GM12878 (cell line): ENCODE measurements at places on chromosomes 16 and 17. TPM values are rescaled to one million over a fixed set of nuclear protein-coding genes. Genes with fewer than 3 reads are reported as not detected.
A peak's percentile ranks its signal among the peaks of the same experiment; 100 is the strongest.

Gene NLRC3
- 17.8 and 18.2 TPM in 2 replicates for total RNA-seq

Gene KIF18B
- total RNA-seq = 39.4 and 44.4 TPM in 2 replicates

Gene ZNF750
- total RNA-seq = not detected in 2 replicates

Gene KLHL10
- not detected in 2 replicates for total RNA-seq

Gene CEP295NL
- total RNA-seq = not detected in 2 replicates

Gene AIPL1
- total RNA-seq = not detected in 2 replicates

DNA sequence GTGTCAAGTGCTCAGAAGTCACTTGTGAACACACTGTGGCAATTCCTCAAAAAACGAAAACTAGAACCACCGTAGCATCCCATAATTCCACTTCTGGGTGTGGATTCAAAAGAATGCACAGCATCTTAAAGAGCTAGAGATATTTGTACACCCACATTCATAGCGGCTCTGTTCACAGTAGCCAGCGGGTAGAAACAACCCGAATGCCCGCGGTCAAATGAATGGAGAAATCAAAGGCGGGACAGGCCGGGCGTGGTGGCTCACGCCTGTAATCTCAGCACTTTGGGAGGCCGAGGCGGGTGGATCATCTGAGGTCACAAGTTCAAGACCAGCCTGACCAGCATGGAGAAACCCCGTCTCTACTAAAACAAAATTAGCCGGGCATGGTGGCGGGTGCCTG, 337.5 kb downstream of the SEC14L1 start:
- H3K36me3 ChIP-seq = peaks cover 22% of the 10 kb centered on the region
- DNase-seq = no peak
- no peak overlapping the region for H3K4me3 ChIP-seq
- no peaks in the 10 kb centered on the region for H3K27me3 ChIP-seq

GRCh38 chr16:84754353-84754856, 54.6 kb downstream of the USP10 start:
- no peak overlapping the region; the same call in 1 of the 2 replicates for H3K4me3 ChIP-seq
- DNase-seq = peak; percentile 78
- peaks cover 7% of the 10 kb centered on the region for H3K36me3 ChIP-seq
- H3K27ac ChIP-seq = peak overlapping the region; percentile 56

GRCh38 chr16:29315916-29316517, 90.5 kb downstream of the NPIPB11 start:
- no peaks in the 10 kb centered on the region for H3K36me3 ChIP-seq
- no peaks in the 10 kb centered on the region for H3K4me1 ChIP-seq
- DNase-seq = no peak
- H3K27me3 ChIP-seq = no peaks in the 10 kb centered on the region

- peaks cover 44% of the 10 kb centered on the region for H3K4me1 ChIP-seq
- H3K27ac ChIP-seq = peak overlapping the region; percentile 90
- no peaks in the 10 kb centered on the region for H3K27me3 ChIP-seq
Observed at GRCh38 chr16:71846431-71846830, 655 bp downstream of the ATXN1L start.

GRCh38 chr17:53490447-53490968, 332.2 kb upstream of the KIF2B start:
- no peak overlapping the region for H3K27ac ChIP-seq
- no peaks in the 10 kb centered on the region for H3K36me3 ChIP-seq
- no peak for DNase-seq
- no peaks in the 10 kb centered on the region for H3K27me3 ChIP-seq
- no peaks in the 10 kb centered on the region for H3K4me1 ChIP-seq
- no peak overlapping the region for H3K4me3 ChIP-seq

- peaks cover 19% of the 10 kb centered on the region for H3K4me1 ChIP-seq
- no peaks in the 10 kb centered on the region for H3K27me3 ChIP-seq
- peak overlapping the region; percentile 53 for H3K27ac ChIP-seq
- peak overlapping the region; percentile 35; the same call in 1 of the 2 replicates for H3K4me3 ChIP-seq
Observed at GRCh38 chr17:5785867-5786509, 201.7 kb upstream of the NLRP1 start.

- H3K4me1 ChIP-seq = no peaks in the 10 kb centered on the region
- no peak overlapping the region for H3K27ac ChIP-seq
- H3K27me3 ChIP-seq = no peaks in the 10 kb centered on the region
- DNase-seq = no peak
- H3K4me3 ChIP-seq = no peak overlapping the region
Observed at GRCh38 chr17:12995106-12995895, 22.5 kb downstream of the ELAC2 start.

- no peak overlapping the region for H3K4me3 ChIP-seq
- no peaks in the 10 kb centered on the region for H3K27me3 ChIP-seq
- H3K36me3 ChIP-seq = no peaks in the 10 kb centered on the region
- no peak overlapping the region for H3K27ac ChIP-seq
- no peaks in the 10 kb centered on the region for H3K4me1 ChIP-seq
- no peak for DNase-seq
Observed at GRCh38 chr16:25395528-25395927, 137.9 kb upstream of the ZKSCAN2 start.

GRCh38 chr17:32852811-32853210, 24.1 kb downstream of the MYO1D start:
- no peak overlapping the region for H3K27ac ChIP-seq
- H3K27me3 ChIP-seq = no peaks in the 10 kb centered on the region
- DNase-seq = no peak
- H3K36me3 ChIP-seq = no peaks in the 10 kb centered on the region
- H3K4me1 ChIP-seq = no peaks in the 10 kb centered on the region

- no peak for DNase-seq
- H3K4me1 ChIP-seq = no peaks in the 10 kb centered on the region
- no peaks in the 10 kb centered on the region for H3K27me3 ChIP-seq
Observed at GRCh38 chr16:22317001-22317530, 19.9 kb downstream of the POLR3E start.

DNA sequence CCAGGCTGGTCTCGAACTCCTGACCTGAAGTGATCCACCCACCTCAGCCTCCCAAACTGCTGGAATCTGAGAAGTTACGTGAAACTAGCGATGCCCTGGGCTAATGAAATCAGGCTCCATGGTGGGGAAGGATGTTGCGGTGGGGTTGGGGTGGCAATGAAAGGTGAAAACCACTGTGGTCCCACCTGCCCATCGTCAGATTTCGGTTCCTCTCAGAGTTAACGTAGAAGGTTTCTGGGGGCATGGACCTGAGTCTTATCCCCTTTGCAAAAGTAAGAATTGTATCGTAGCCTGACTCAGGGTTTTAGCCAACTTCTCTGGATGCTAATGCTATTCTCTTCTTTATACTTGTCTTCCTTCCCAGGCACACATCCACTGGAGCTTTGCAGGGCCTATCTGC, 402.3 kb downstream of the WWOX start:
- no peak overlapping the region for H3K27ac ChIP-seq
- no peak for DNase-seq
- no peak overlapping the region for H3K4me3 ChIP-seq
- H3K36me3 ChIP-seq = no peaks in the 10 kb centered on the region
- no peaks in the 10 kb centered on the region for H3K27me3 ChIP-seq

DNA sequence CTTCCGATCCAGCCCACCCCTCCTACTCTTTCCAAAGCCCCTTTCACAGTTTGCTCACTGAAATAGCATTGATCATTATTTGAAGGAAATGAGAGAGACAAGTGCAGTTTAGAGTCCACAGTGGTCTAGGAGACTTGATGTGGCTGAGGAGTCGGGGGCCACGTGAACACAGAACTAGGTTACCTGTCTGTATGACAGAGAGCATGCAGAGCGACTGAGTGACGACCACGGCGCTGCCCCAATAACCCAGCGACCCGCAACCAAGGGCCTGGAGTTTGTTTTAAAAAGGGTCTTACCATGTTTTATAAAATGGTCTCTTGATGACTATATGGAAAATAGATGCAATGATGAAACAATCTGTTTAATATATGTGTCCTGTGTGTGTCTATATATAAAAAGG, 39.5 kb downstream of the NDEL1 start:
- no peaks in the 10 kb centered on the region for H3K27me3 ChIP-seq
- H3K36me3 ChIP-seq = peaks cover 16% of the 10 kb centered on the region
- DNase-seq = no peak

DNA sequence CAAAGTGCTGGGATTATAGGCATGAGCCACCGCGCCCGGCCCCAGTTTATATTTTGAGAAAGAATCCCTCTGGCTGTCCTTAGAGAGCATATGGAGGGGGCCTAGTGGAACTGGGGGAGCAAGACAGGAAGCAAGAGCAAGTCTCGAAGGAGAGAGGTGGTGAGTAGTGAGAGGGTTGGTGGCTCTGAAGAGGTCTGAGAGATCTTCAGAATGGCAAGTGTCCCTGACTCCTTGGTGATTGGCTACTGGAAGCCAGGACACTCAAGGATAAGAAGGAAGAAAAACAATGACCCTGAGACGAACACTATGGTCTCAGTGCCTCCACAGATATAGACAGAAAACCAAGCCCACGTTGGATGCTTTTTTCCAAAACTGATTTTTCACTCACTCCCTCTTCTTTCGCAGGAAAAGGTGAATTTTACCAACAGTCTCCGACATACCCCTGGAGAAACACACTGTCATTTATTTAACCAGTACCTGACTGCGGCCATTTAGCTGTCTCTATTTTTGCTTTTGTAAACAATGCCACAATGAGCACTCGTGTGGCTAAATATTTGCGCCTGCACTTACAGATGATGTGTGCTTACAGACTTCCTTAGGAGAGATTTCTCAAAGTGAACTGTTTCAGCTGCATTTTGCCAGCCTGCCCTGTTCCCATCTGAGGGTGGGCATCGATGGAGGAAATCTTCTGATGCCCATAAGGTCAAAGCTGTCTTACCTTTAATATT, 15.9 kb upstream of the DOK4 start:
- DNase-seq = no peak
- no peak overlapping the region for H3K4me3 ChIP-seq
- H3K36me3 ChIP-seq = no peaks in the 10 kb centered on the region
- no peaks in the 10 kb centered on the region for H3K4me1 ChIP-seq

- H3K4me1 ChIP-seq = peaks cover 9% of the 10 kb centered on the region
- no peaks in the 10 kb centered on the region for H3K36me3 ChIP-seq
- no peak for DNase-seq
- H3K27ac ChIP-seq = no peak overlapping the region
Observed at GRCh38 chr16:27174798-27175197, 28.5 kb upstream of the KDM8 start.

GRCh38 chr17:49603238-49603637, 27.6 kb downstream of the NXPH3 start:
- H3K4me3 ChIP-seq = no peak overlapping the region
- H3K4me1 ChIP-seq = no peaks in the 10 kb centered on the region
- H3K27me3 ChIP-seq = no peaks in the 10 kb centered on the region
- H3K36me3 ChIP-seq = peaks cover 13% of the 10 kb centered on the region
- DNase-seq = no peak

- H3K4me3 ChIP-seq = no peak overlapping the region
- no peaks in the 10 kb centered on the region for H3K36me3 ChIP-seq
- H3K27me3 ChIP-seq = no peaks in the 10 kb centered on the region; the same call in 1 of the 2 replicates
- no peak for DNase-seq
Observed at GRCh38 chr16:86077243-86077940, 178.4 kb downstream of the IRF8 start.

DNA sequence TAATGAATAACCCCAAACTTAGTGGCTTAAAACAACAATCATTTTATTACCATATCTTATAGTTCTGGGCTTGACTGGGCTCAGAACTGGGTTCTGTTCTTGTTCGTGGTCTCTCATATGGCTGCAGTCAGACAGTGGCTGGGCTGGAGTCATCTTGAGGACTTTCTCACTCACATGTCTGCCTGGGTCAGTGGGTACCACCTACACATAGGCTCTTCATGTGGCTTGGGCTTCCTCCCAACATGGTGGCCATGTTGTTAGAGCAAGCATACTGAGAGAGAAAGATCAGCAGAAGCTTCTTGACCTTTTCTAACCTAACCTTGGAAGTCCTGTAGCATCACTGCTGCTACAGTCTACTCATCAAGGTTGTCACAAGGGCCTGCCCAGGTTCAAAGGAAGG, 158.6 kb upstream of the SDK2 start:
- H3K36me3 ChIP-seq = no peaks in the 10 kb centered on the region
- no peak overlapping the region for H3K27ac ChIP-seq
- DNase-seq = no peak
- H3K4me1 ChIP-seq = no peaks in the 10 kb centered on the region
- H3K27me3 ChIP-seq = no peaks in the 10 kb centered on the region
